MV-4-11 (cell line): ENCODE measurements at places on chromosomes 2 and 18.

DNA sequence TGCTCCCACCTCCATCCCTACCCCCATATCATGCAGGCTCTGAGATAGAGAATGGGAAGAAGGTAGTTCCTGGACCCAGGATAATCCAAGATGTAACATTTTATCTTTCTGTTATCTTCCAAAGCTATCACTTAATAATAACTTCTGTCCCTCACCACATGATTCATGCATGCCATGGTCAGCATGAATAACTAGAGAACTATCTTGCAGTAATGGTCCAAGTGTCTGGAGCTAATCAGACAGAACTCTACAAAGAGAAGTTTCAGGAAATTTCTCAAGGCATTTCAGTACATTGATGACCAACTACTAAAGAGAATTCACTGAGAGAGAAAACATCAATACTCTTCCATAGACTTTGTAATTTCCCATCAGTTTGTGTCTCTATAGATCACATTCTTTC lies 1469.7 kb upstream of the PIK3C3 start:
- DNase-seq = no peak

GRCh38 chr18:79169958-79170555 lies 100.9 kb downstream of the ATP9B start:
- DNase-seq = peak; percentile 17

GRCh38 chr18:69267895-69268294 lies 132.8 kb upstream of the DOK6 start:
- no peak for DNase-seq

- DNase-seq = peak; percentile 19
Observed at GRCh38 chr2:42171396-42171980, 2.3 kb downstream of the EML4 start.

GRCh38 chr2:42929546-42930024 lies 137.2 kb upstream of the HAAO start:
- no peak for DNase-seq

GRCh38 chr2:227182765-227183164 lies 18.3 kb downstream of the COL4A3 start:
- no peak for DNase-seq

- DNase-seq = no peak
Observed at GRCh38 chr2:5742126-5742525, 49.9 kb downstream of the SOX11 start.

GRCh38 chr2:200125444-200126284 lies 170.3 kb downstream of the MAIP1 start:
- peak; percentile 37 for DNase-seq

GRCh38 chr2:16189029-16189835 lies 248.9 kb downstream of the MYCN start:
- DNase-seq = no peak

- peak; percentile 100 for DNase-seq
Observed at GRCh38 chr18:38940863-38941531, 1375.4 kb upstream of the CELF4 start.

DNA sequence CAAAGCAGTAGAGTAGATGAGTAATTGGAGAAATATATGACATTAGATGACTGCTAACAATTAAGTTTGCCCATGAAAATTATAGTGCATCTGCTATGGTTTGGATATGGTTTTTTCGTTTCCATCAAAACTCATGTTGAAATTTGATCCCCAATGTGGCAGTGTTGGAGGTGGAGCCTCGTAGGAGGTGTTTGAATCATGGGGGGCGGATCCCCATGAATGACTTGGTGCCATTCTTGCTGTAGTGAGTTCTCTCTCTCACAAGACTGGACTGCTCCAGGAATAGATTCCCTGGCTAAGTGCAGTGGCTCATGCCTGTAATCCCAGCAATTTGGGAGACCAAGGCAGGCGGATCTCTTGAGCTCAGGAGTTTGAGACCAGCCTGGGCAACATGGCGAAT lies 9.7 kb upstream of the CUL3 start:
- no peak for DNase-seq

DNA sequence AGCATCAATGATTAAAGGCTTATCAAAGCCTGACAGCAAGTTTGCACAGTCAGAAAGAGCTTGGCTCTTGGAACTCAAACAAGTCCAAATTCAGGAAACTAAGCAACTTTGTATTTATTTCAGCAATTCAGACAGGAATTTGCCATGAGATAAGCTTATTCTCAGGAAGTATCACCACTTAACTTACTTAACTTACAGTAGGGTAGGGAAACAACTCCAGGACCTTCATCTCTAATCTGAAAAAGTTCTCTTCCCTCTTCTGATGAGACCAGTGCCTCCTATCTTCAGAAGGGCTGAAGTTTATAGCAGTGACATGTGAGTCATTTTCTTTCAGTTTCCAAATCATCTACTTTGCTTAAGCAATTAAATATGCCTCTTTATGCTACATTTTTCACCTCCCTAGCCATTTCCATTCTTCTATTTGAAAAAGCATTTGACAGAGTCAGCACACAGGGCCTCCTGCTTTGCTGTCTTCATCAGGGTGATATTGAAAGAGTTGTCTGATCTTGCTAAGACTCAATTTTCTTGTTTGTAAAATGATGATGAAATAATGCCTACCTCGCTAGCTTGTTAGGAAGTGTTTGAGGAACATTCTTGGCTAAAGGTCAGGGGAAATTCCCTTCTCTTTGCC lies 389.5 kb downstream of the RND3 start:
- peak; percentile 5 for DNase-seq

- DNase-seq = peak; percentile 93
Observed at GRCh38 chr2:86035883-86036668, 69.6 kb downstream of the POLR1A start.

DNA sequence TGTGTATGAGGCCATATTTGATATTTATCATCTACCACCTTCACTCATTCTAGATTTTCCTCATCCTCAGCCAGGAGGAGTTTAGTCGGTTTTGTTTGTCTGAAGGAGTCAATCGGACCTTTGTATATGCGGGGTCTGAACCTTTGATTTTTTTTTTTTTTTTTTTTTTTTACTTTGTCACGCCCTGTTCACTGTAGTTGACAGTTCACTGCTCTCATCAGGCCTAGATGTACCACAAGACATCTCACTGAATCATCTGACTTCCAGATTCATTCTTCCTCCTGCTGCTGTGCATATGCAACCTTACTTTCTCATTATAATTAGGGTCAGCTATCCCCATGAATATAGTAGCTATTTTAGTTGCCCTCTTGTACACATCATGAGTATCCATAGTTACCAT lies 133.2 kb downstream of the ARHGAP15 start:
- no peak for DNase-seq

GRCh38 chr18:34953212-34953611 lies 88.0 kb upstream of the MAPRE2 start:
- no peak for DNase-seq

GRCh38 chr2:190785334-190785733 lies 95.3 kb upstream of the GLS start:
- no peak for DNase-seq

DNA sequence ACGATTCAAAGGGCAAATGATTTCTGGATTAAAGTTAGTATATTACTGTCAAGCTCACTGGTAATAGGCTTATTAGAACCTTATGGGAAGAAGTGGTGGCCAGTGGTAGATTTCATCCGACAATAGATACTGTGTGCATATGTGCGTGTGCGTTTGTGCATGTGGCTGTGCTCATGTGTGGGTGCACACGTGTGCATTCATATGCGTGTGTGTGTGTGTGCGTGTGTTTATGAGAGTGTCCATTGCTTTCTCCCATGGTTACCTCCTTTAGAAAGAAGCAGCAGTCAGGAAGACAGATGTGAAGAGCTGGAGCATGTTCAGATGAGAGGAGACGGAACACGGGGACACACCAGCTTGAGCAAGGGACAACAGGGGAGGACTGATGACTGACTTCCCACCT lies 8.9 kb upstream of the MROH2A start:
- no peak for DNase-seq

- DNase-seq = no peak
Observed at GRCh38 chr2:3222636-3223035, 155.0 kb downstream of the EIPR1 start.

DNA sequence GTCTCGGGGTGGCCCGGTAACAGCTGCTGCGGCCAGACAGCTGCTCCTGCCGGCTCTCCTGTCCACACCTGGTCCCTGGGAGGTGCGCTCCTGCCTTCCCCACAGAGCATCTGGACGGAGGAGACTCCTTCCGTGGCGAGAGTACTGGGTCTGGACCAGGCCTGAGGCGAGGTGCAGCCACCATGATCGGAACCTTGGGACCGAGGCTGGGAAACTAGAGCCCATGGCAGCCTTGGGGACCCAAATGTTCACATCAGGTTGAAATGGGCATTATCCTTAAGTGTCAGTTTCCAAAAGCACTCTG lies 628 bp downstream of the GIGYF2 start:
- no peak for DNase-seq

- DNase-seq = peak; percentile 82
Observed at GRCh38 chr18:65990944-65991708, 240.3 kb downstream of the CDH7 start.

DNA sequence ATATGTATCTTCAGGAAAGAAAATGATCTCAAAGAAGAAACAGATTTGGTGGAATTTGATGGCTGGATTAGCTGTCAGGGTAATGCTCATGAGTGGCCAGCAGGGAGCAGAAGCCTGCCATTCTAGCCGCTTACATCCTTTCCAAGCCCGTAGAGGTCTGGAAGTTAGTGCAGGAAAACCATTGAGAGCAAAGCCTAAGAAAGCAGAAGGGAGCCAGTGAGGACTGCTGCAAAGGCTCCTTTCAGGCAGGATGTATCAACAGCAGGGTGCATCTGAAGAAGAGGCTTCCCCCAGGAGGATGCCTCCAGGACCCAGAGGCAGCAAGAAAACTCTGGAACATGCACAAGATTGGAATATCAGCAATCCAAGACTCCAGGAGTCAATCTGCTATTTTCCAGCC lies 22.9 kb upstream of the LBH start:
- peak; percentile 39 for DNase-seq

GRCh38 chr18:48080546-48080945 lies 150.1 kb upstream of the SMAD2 start:
- DNase-seq = no peak

- no peak for DNase-seq
Observed at GRCh38 chr2:191560411-191560980, 117.4 kb upstream of the NABP1 start.

DNA sequence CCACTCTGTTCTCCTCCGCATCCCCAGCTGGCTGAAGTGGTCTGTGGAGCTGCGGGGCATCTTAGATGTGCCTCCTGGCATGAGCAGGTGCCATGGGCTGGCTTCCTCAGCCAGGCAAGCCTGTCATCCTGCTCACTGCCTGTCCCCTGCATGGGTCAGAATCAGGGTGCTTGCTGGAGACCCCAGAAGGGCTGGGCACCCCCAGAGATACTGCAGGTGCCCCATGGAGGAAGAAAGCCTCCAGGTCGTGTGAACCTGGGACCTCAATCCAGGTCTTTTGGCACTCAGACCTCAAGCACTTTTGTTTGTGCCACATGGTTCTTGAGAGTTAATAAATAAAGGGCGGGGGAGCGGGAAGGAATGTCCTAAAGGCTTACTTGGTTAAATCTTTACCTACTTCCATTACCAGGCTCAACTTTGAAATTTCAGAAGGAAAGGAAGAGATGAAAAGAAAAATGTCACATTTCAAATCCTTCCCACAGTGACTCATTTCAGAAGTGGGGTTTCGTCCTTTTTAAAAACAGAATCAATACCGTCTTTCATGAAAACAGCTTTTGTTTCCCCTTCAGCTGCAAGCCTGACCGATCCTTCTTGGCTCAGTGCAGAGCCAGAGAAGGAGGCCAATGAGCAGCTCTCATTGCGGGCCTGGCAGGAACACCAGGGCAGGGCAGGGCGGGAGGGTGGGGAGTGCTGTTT lies 69.9 kb downstream of the RHOB start:
- peak; percentile 43 for DNase-seq

DNA sequence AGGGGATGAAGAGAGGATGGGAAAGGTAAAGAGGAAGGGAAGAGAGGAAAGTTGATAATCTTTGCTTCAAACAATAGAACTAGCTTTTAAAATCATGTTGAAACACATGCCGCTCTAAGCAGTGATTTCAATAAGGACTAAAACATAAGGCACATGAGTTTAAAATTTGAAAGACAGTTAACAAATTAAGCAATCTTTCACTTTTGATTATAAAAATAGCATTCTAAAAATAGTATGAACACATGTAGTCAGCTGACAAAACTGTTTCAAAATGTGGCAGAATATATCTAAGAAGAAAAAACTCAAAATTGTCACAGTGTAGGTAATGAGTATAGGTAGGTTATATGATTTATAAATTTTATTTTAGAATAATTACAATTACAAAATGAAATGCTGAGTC lies 25.3 kb downstream of the PSME4 start:
- peak; percentile 62 for DNase-seq

DNA sequence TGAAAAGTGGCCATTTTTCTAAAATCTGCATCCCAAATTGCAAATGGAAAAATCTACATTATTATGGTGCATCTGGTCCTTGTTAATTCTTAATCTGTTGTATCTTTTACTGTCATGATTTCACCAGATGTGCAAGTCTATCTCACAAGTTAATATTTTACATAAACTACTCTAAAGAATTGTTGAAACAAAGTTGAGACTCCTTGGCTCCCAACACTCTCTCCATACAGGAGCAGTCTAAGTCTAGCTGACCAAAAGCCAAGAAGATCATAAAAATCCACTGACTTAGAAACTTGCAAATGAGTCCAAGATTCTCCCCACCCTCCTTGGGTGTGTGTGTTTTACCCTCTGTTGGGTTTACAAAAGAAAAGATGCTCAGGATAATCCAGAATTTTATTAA lies 85.1 kb downstream of the NCKAP5 start:
- no peak for DNase-seq

DNA sequence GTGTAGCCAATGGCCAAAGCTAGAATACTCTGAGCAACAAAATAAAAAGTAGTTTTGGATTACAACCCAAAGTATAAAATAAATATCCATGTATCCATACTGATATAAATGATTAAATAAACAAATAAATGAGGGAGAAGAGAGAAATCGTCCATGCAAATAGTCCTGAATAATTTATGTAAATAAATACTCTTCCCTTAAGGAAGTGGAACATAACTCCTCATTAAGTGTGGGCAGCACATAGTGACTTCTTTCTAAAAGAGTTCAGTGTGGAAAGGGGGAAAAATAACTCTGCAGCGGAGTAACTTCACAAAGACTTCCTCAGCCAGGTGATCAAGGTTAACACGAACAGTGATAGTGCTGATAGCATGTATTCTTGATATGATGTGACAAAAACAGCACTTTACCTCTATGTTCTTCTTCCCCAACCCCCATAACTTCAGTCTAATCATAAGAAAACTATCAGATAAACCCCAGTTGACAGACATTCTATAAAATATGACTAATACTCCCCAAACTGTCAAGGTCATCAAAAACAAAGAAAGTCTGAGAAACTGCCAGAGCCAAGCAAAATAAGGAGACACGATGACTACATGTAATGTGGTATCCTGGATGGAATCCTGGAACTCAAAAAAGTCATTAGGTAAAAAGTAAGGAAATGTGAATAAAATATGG lies 30.7 kb downstream of the METTL8 start:
- DNase-seq = no peak

GRCh38 chr2:42296226-42296625 lies 64.8 kb downstream of the COX7A2L start:
- no peak for DNase-seq

DNA sequence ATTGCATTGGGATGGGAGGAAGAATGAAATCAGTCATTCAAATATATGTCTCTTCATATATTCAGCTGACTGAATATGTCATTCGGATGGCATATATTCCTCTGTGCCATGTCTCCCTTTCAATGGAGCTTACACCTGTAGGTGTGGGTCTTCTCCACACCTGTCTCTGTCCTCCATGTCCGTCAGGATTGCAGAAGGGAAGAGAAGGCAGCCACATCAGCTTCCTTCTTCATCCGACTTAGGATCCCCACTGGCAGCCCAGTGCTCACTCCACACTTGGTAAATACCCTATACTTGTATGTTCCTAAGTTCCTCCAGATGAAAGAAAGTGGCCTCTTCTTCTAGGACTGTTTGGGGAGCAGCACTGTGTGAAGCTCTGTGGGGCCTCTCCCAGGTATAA lies 250.1 kb downstream of the BCL2 start:
- no peak for DNase-seq
